ENCODE measurements at places on chromosomes 4 and X.

DNA sequence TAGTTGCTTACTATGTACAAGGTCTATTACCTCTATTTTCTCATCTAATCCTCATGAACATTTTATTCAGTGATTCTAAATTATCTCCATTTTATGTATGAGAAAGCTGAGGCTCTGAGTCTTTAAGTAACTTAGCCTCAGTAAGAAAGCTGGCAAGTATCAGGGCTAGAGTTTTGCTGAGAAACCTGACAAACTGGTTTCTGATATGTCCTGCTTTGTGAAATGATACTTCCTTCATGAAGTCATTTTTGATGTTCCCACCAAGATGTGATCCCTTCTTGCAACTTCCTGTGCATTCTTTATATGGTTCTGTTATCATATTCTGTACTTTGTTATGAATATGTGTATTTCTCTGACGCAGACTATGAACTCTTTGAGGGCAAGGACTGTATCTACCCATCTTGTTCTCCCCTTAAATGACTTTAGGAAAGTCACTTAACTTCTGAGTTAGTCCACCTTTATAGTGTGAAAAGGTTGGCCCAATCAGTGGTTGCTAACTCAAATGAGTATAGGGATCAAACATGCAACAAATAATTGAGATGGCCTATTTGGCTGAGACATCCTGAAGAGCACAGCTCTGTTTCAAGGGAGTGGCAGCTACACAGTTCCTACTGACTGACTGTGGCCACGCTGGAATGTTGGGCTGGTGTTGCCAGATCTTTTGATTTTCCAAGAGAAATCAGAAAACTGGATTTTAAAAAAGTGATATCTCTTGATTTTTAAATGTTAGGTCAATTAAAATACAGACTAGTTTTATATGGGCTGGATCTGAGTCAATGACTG is 127.9 kb upstream of the AMOT start:
- no peak for DNase-seq

- DNase-seq: no peak
Observed at GRCh38 chr4:26296514-26296913, 24.3 kb upstream of the RBPJ start.

GRCh38 chr4:190014771-190015537 is 12.1 kb downstream of the FRG2 start:
- no peak for DNase-seq

DNA sequence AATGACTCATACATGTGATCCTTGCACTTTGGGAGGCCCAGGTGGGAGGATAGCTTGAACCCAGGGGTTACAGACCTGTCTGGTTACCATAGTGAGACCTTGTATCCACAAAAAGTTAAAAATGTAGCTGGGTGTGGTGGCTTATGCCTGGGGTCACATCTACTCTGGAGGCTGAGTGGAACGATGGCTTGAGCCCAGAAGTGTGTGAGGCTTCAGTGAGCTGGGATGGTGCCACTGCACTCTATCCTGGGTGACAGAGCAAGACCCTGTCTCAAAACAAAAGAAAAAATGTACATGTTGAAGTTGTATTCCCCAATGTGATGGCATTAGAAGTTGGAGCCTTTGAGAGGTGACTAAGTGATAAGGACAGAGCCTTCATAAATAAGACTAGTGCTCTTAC is 409.4 kb upstream of the PABPC4L start:
- no peak for DNase-seq

DNA sequence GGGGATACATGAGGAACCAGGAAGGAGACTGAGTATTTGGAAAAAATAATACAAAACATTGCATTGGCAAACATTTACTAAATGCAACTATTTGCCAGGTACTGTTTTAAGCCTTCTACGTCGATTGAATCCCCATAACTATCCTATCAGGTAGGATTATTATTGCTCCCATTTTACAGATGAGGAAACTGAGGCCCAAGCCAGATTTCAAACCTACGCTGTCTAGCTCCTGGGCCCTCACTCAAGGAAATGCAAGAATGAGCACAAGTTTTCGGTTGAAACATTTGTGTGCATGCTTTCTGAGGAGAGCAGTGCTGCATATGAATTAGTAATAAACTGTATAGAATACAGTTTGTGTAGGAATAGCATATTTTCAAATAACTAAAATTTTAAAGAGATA is 206.7 kb downstream of the CEP135 start:
- no peak for DNase-seq

DNA sequence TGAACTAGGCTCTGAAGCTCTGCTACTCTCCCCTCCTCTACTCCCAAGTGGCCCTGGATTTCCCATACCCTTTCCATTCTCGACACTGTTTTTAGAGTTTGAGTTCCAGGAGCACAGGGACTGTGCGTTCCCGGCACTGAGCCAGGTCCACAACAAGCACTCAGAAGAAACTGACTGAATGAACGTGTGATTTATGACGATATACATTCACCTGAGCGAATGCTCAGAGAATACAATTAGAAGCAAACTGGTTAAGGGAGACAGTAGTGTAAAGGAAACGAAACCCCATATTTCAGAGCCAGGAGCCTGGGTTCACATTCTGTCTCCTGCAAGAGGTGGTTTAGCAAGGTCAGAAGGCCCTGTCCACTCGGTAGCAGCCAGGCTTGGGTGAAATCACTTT is 1.4 kb upstream of the KIAA0232 start:
- no peak for DNase-seq

GRCh38 chrX:19133231-19133630 is 11.0 kb upstream of the ADGRG2 start:
- no peak for DNase-seq

DNA sequence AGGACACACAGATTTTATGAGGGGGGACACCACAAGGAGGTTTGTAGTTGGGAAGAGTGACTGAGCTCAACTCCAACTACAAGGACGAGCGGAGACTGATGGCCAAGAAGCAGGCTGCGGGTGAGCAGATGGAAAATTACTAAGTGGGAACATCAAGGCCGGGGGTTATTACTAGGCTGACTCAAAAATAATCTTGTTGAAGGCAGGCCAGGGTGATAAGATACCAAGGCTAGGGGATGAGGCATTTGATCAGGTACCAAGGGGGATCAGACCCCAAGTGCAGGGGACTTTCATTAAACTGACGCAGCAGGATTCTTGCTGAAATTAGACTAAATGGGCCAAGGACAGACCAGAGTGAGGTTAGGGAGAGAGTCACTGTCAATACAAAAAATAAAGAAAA is 119.4 kb upstream of the SORBS2 start:
- no peak for DNase-seq

DNA sequence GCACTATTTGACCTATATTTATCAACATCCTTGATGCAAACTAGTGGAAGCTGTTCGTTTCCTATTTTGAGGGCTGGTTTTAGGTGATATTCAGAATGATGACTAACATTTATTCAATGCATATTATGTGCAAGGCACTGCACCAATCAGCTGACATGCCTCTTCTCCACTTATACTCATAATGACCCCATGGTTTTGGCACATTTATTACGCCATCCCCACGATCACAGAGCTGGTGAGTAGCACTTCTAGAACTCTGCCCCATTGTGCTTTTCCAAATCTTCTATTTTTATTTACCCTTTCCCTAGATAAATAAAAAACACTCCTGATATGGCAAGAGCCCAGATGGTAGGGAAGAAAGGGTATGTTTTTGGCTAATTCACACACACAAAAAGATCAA is 13.1 kb downstream of the SCML1 start:
- no peak for DNase-seq

GRCh38 chrX:40514376-40514775 is 66.4 kb upstream of the ATP6AP2 start:
- DNase-seq: no peak

GRCh38 chr4:155571184-155571944 is 95.3 kb upstream of the GUCY1A1 start:
- no peak for DNase-seq

- DNase-seq: no peak
Observed at GRCh38 chr4:99657798-99658197, at the start of gene C4orf54. TSS of gene C4orf54 (minus strand) at chr4:99657828. CDS start at chr4:99654648, 3,180 bp downstream.

DNA sequence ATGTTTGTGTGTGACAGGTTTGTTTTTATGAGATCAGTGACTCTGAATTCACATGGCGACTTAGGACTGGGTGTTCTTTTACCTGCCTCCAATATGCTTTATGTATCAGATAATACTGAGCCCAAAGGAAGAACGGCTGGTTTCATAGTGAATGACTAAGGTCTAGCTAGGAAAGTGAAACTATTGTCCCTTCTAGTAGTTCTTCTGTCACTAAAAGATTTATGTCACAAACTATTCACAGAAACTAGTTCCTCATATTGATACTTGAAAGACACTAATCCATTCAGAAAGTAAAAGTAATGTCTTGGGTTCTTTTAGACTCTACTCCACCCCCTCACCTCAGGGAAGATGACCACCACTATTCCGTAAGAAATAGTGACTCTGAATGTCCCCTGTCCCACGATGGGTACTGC is 81.7 kb downstream of the EGF start:
- DNase-seq: no peak

GRCh38 chr4:9969526-9970398 is 51.5 kb downstream of the SLC2A9 start:
- DNase-seq: no peak

- no peak for DNase-seq
Observed at GRCh38 chr4:158856852-158857251, 88.0 kb downstream of the FNIP2 start.

DNA sequence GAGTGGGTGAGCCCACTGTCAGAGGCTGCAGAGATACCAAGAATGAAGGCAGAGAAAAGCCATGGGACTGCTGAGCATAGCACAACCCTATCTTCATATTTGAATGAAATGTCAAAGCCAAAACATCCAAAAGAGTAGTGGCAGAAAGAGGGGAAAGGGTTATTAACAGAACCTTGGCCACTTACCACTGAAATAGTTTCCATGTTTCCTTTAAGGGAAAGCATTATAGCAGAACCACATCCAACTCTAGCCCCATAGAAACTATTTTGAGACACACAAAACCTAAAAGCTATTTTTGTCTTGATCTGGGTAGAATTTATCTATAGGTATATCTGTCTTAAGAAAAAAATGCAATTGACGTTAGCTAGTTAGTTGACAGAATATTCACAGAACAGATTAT is 140.1 kb downstream of the CBR4 start:
- no peak for DNase-seq

DNA sequence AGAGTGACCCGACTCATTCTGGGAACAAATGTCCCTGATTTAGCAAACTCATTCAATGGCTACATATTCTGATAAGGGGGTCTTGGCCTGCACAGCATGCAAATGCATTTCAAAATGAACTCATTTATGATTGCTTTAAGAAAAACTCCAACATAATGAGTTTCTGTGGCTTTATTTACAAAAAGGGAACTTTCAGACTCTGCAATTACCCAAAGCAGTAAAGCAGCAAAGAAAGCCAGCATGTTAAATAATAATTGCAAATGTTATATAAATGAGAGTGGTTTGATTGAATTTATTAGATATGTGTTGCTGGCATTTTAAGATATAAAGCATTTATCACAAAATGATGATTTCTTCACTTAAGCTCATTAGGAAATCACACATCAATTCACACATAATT is 295.7 kb downstream of the FBXW7 start:
- DNase-seq: no peak

DNA sequence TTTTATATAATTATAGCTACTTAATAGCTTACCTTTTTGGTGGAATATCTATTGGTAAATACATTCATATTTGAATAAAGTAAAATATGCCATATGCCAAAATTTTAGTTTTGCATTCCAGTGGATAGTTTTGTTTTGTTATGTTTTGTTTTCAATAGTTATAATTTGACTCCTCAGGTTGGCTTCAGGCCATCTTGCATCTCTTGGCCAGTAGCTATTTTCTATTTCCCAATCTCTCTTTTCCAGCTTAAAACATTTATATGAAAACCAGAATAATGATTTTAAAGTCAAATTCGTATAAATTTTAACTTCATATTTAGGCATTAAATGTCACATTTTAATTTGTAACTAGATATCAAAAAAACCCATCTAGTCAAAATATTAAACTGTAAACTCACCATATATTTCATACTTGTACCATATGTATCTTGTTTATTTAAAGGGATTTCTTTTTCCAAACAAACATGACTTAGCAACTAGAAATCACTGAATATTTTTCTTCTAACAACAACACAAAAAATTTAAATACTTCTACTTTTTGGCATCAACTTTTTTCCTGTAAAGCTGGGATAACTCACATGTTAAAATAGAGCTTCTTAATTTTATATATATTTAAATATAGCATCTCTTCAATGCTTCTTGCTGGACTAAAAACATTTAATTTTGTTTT is 1209.6 kb downstream of the PCDH7 start:
- DNase-seq: no peak

DNA sequence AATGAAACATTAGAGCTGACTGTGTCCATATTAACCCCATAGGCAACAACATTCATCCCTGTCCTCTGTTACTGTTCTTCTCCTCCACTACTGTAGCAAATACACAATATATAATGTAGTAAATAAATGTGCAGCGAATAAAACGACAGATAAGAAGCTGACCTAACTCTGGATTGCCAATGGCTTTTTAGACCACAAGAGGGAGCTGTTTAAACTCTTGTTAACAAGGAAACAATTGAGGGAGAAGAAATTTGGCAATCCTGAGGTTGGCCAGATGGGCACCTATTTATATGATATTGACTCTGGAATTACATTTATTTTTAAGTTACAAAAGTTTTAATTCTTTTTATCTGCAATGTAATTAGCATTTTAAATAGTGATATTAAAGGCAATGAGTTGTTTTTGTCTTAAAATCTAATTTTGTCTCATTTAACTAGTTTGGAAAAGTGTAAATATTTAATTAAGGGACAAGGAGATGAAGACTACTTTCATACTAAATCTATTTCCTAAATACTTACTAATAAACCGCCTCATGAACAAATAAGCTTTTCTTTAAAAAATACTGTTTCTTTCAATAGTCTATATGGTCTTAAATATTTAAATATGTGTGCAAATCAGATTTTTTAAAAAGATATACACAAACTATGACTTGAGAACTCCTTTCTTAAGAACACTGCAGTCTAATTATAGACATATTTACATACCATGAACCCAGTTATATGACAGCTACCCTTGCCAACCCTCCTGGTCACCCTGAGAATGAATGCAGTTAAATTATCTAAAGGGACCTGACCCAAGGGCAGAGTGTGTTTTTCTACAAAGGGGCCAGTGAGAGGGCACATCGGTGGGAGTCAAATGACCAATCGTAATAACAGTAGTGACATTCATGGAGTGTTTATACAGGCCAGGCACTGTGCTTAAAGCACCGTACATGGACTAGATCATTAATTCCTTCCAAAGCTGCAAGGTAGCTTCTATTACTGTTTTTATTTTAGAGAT is 52.9 kb upstream of the HPF1 start:
- no peak for DNase-seq

DNA sequence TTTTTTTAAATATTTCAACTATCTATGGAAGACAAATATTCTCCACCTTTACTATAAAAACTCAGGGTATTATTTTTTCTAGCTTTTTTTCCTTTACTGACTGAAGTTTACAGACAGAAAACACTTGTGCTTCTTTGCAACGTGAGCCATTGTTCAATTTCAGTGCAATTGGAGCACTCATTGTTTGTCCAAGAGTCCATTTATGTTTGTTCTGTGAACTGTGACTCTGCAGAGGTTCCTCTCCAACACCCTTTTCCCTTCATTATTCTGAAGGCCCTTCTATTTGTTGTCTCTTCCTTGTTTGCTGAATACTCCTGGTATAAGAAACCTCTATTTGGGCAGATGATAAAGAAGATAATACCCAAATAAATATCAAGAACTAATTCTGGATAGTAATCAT is 37.4 kb downstream of the DAPP1 start:
- no peak for DNase-seq

Data from left renal cortex interstitium (tissue), 4 donors.